NCI-H748 treated with DMSO at 0.1 percent for 48 hours (cell line): ENCODE measurements at places on chromosomes 1 and 21.

- DNase-seq, result peak; percentile 4
Observed at GRCh38 chr1:36285443-36286101, 20.6 kb upstream of the SH3D21 start.

DNA sequence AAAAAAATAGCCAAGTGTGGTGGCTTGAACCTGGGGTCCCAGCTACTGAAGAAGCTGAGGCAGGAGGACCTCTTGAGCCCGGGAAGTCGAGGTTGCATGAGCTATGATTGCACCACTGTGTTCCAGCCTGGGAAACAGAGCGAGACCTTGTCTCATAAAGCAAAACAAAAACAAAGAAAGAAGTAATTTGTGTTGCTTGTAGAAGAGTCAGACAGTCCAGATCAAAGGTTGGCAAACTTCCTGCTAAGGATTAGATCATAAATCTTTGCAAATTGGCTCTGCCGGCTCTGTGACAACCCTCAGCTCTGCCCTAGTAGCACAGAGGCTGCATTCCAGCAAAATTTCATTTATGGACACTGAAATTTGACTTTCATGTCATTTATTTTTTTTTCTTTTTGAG is 19.0 kb upstream of the MFN2 start:
- no peak for DNase-seq

- DNase-seq, result no peak
Observed at GRCh38 chr21:45220071-45220481, 67.6 kb downstream of the POFUT2 start.

- no peak for DNase-seq
Observed at GRCh38 chr1:202505356-202505755, 156.9 kb downstream of the PPP1R12B start.

DNA sequence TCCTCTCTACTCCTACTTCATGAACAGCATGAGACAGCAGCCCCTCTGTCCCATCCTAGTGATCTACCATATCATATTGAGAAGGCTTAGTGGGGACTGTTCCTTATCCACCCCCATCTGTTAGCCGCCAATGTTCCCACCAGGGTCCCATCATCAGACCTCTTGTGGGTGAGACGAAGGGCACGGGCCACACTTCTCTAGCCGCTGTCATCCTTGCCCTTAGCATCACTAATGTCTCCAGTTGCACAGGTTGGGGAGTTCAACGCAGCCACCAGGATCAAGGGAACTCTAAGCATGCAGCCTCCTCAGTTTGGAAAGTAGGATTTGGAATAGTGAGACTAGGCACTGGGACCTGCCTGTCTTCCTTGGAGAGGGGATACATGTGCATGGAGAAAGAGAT is 20.1 kb downstream of the INKA2 start:
- no peak for DNase-seq

- no peak for DNase-seq
Observed at GRCh38 chr1:189941922-189942321, 535.7 kb downstream of the BRINP3 start.

DNA sequence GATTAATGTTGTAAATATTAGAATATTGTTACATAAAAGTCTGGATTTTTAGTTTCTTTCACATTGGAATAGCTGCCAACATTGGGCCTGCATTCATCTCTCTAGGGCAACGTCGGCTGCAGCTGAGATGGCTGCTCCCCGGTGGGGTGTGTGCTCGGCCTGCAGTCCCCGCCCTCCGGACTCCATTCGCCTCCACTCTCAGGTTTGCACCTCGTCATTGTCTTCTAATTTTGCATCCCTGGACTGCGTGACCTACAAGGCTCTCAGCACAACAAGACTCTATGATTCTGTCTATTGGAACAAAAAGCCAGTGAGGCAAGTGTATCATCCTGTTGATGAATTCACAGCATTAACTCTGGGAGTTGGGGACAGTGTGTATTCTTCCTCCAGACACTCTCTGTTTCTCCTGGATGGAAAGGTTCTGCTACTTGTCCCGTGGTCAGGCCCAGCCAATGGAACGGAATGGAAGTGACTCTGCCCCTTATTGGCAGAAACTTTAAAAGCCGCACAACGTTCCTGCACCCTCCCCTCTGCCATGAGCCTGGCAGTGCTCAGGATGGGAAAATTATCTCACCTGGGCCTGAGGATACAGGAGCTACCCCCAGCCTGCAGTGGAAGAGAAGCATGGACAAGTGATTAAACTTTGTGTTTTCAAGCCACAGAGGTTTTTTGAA is 105.0 kb upstream of the SAMD11 start:
- DNase-seq, result no peak

GRCh38 chr1:70195342-70195741 is 10.0 kb downstream of the LRRC40 start:
- no peak for DNase-seq

- DNase-seq, result no peak
Observed at GRCh38 chr1:115283249-115283648, 54.8 kb downstream of the NGF start.

GRCh38 chr1:239912471-239912870 is 179.2 kb upstream of the FMN2 start:
- DNase-seq, result no peak

DNA sequence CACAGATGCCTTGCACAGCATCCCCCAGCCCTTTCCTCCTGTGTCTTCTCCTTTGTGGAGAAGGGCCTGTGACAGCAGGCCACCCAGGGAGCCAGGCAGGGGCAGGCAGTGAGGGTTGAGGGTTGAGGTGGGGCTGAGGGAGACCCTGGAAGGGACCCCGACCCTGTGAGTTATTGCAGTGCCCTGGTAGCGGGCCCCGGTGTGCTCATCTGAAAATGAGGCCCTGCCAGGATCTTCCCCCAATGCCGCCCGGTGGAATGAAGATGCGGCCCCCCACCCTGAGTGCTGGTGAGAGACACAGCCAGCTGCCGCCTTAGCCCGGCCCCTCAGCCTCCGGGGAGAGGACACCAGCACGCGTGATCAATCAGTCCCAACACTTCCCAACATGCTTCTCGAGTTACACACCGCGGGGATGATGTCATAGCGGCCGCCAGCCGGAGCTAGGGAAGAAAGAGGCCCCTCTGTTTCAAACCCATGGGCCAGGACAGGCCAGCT is 36.2 kb upstream of the ACTRT2 start:
- DNase-seq, result no peak

GRCh38 chr1:197683895-197684553 is 91.3 kb downstream of the DENND1B start:
- DNase-seq, result peak; percentile 54

DNA sequence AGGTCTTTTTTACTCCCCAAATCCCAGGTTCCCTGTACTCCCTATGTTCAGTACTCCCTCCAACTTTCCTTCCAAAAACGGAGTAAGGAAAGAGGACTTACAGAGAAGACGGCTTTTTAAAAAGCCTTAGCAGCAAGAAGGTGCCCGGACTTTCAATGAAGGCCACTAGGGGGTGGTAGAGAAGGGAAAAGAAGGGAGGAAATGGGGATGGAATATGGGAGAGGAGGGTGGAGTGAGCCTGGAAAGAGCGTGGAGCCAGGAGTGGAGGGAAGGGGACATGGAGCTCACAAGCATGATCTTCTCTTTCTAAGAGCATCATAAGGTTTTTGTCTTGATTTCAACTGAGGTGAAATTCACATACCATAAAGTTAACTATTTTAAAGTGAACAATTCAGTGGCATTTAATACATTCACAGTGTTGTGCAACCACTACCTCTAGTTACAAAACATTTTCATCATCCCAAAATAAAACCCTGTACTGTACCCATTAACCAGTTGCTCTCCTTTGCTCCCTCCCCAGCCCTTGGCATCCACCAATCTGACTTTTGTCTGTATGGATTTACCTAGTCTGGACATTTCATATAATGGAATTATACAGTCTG is 129.9 kb downstream of the ZNF281 start:
- DNase-seq, result peak; percentile 17

DNA sequence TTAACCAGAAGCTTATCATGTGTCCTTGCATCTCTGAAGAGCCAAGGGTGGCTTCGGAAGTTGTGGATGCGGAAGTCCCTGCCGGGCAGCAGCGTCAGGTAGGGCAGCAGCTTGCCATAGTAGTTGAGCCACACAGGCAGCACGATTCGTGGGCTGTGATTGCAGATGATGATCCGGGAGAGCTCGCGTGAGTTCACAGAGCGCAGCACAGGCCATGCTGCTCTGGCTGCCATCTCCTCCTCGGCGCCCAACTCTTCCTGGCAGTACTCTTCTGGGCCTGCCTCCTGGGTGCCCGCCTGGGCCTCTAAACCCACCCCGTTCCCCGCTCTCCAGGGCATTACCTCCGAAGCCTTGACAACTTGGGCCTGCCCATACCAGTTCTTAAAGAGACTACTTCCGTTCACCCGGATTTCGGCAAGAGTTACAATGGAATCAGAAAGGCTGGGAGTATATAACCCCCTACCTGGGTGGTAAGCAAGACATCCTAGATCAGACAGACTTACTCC is at the start of gene VHLL:
Gene VHLL, minus strand, starts transcription at position 456 of the 506 bp plus-strand sequence. Its CDS starts 118 bp downstream, at position 338.
- no peak for DNase-seq

DNA sequence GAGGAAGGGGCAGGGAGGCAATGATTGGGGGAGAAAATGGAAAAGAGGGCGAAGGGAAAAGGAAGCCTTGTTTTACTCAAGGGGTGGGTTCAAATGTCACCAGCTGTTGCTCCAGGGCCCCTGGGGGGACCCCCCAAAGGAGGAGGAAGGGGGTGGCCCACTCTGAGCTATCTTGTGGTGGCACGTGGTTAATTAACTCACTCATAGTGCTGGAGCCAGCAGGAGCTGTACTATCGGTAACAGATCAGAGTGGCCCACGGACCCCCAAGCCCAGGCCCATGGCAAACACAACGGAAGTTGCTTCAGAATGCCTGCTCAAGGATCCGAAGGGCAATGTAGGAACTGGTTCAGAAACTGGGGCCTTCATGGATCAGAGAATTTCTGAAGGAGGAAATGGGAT is 7.2 kb downstream of the TFF2 start:
- DNase-seq, result no peak

GRCh38 chr1:217024911-217025310 is 301.7 kb upstream of the ESRRG start:
- DNase-seq, result no peak

GRCh38 chr1:3664700-3665375 is 12.5 kb downstream of the TP73 start:
- DNase-seq, result no peak

- no peak for DNase-seq
Observed at GRCh38 chr1:165564561-165564960, 20.8 kb downstream of the LRRC52 start.

DNA sequence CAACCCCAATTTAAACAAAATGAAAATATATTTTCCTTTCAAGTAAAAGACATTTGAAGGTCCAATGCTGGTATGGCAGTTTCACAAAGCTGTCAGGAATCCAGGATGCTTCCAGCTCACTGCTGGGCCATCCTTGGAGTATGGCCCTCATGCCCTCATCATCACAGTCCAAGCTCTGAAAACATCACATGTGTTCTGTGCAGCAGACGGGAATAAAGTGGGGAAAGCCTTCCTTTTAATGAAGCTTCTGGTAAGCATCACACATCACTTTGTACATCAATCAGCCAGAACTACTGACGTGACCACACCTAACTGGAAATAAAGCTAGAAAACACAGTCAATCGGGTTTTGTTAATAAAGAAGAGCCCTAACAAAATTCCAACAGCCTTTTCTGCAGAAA is 22.7 kb downstream of the CDC42BPA start:
- no peak for DNase-seq

GRCh38 chr1:121558514-121558913 is 373.7 kb downstream of the SRGAP2C start:
- DNase-seq, result no peak

- no peak for DNase-seq
Observed at GRCh38 chr1:210347112-210347511, 18.4 kb downstream of the HHAT start.

GRCh38 chr1:37147906-37148305 is 113.6 kb upstream of the GRIK3 start:
- DNase-seq, result no peak

DNA sequence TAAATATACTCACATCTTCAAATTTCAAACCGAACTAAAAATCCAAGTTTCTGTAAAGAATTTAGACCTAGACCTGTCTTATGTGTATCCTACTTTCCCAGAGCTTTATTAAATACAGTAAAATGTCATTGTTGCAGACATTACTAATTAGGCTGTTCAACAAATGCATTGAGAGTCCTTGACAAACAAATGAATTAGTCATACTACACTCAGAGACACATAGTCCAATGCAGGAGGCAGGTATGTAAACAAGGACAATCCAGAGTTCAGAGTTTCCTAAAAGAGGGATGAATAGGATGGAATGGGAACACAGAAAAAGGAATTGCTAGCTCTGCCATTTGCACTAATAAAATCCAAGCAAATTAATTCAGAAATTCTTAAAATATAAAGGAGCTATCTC is 1.6 kb upstream of the EGLN1 start:
- peak; percentile 46 for DNase-seq

GRCh38 chr1:41728403-41729202 is 190.1 kb downstream of the HIVEP3 start:
- no peak for DNase-seq

DNA sequence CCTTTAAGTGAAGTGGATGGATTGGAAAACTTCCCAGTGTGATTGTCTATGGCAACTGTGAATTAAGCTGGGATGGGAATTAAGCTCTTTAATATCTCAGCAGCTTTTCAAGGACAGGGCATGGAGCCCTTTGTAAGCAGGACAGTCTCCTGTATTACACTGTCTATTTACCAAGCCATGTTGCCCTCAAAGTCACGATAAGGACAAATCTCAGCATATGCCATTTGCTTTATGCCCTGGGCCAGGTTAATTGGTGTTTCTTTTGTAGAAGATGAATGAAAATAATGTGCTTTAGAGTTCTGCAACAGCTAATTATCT is 17.6 kb downstream of the UTP25 start:
- DNase-seq, result no peak

DNA sequence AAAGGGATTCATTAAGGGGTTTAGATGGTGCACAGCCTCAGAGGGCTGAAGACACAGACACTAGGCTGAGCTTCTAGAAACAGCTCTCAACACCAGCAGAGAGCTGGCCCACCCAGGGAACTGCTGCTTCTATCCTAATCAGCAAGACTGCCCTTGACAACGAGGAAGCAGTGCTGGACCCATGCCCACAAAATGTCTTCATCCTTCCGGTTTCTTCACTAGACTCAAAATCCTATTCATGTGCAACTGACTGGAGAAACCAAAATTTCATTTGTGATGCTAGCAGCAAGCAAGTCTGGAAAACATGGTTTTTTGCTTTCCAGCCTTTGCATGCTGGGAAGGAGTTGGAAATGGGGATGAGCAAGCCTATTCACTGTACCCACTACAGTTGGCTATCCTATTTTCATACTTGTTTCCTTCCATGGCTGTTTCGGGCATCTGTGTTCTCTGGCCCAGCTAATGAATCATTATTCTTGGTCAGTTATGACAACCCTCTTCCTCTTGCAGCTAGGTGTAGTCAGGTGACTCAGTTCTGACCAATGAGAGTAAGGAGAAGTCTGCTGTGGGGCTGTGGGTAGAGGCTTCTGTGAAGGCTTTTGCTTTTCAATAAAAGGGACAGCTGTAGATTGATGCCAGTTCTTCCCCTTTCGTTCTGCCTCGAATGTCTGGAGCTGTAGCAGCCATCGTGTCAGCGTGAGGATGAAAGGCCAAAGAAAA is 14.6 kb upstream of the TMEM61 start:
- DNase-seq, result no peak

- DNase-seq, result no peak
Observed at GRCh38 chr21:43764576-43765495, 11.3 kb downstream of the CSTB start.

GRCh38 chr1:174189428-174190062 is 30.2 kb downstream of the RABGAP1L start:
- no peak for DNase-seq

- DNase-seq, result no peak
Observed at GRCh38 chr1:37239225-37239740, 205.0 kb upstream of the GRIK3 start.
